ENCODE measurements at places on chromosomes 1 and 21.
A peak's percentile ranks its signal among the peaks of the same experiment; 100 is the strongest.

DNA sequence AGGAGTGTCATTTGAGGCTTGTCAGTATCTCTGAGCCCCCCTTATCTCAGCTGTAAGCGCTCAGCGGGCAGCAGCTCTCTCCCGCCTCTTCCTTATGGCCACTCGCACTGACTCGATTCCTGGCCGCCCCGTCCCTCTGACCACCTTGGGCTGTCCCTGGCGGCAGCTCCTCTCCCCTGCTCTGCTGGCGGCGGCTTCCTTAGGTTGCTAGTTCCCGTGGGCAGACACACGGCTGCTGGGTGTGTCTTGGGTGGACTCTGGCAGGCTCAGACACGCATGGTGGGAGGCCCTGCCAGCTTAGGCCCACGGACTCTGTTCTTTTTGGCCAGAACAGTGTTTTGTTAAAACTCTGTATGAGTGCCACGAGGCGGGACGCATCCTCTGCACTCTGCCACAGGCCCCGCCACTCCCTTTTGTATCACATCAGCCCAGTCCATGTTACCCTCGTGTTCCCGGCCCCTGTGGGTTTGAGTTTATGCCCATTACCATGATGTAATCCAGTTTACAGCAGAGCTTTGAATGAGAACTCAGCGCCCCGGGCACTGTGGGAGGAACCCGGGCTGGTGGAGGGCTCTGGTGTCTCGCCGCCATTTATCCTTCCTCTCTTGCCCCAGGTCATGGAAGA is 45.9 kb downstream of the COQ8A start:
- DNase-seq: no peak

DNA sequence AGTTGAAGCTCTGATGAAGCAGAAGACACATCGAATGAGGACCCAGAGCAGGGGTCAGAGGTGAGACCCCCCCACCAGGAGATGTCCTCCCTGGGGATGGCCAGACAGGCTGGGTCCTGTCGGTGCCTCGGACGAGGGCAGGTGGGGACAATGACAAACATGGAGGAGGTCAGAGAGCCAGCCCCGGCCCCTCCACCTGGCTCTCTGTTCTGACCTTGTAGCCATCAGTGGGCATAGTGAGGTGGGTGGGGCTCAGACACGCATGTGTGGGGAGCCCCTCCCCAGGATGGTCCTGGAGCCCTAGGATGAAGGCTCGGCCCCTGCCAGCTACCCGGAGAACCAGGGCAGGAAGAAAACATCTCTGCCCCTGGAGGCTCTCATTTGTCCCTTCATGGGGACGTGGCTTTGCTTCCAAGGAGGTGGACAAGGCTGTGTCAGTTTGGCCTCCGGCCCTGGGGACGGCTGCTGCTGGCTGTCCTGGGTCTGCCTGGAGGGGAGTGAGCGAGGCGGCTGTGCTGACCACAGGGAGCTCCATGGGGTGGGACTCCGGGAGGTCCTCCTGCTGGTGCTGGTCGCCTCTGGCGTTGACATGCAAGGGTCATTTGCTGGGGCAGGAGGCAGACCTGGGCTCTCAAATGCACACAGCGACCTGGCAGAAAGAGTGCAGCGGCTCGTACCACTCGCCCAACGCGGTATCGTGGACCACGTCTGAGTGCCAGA is 2.6 kb downstream of the KRTAP10-6 start:
- no peak for DNase-seq

GRCh38 chr1:197471248-197471985 is 203.4 kb downstream of the CRB1 start:
- no peak for DNase-seq

DNA sequence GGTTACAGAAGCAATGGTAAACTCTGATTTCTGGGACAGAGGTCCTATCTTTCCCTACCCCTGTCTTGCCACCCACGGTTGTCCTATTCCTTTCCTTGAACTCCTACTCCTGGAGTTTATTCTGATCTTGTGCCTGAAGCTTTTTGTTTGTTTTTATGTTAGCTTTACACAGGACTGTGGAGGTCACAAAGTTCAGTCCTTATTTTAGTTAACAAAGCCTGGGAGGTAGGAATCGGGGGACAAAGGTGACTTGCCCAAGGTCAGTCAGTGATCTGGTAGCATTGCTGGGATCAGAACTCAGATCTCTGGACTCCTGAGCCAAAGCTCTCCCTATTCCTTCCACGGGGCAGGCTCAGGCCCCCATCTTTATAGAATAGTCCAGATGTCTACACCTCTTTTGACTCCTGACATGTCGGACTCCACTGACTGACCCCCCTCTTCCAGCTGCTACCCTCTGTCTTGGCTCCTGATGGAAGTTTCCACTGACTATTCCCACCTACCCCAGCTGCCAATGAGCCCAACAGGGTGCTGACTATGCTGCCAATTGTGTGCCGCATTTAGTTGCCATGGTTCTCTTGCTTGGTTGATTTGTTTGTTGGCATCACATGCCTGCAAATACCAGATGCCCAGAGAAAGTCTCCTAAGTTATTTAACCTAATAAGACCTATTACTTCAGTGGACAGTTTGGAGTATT is 9.9 kb downstream of the F5 start:
- no peak for DNase-seq

- DNase-seq: peak; percentile 58
Measured at GRCh38 chr21:32403201-32403777, 9.2 kb upstream of the EVA1C start.

DNA sequence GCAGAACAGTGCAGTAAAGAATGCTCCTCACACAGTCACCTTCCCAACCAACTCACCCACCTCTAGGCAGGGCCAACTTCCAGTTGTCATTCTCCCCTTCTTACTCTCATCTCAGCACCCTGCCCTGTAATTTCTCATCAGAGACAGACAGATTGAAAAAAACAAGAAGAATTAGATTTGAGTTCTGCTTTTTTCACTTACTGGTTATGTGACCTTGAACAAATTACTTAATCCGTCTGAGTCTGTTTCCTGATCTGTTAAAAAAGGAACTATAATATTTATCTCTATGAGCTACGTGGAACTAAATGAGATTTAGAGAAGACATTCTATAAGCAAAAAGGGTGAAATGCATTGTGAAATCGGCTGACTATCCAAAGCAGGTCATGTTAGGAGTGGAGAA is 330.3 kb downstream of the ZNF326 start:
- no peak for DNase-seq

DNA sequence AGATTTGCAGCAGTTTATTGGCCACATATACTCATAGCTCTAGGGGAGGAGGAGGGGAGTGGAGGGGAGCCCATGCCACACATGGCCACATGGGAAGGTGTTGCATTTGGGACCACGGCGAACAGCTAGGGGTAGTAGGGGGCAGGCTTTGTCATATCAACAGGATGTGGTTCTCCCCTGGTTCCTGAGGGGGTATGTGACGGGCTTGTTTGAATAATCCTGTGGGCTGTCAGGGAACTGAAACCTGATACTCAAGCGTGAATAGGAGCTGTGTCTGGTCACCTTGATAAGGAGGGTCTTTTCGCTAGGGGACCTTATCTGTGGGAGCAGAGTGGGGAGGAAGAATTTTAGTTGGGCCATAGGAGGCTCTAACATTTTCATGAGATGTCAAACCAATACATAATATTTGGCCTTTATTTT is 264.7 kb downstream of the CTH start:
- DNase-seq: peak; percentile 6

DNA sequence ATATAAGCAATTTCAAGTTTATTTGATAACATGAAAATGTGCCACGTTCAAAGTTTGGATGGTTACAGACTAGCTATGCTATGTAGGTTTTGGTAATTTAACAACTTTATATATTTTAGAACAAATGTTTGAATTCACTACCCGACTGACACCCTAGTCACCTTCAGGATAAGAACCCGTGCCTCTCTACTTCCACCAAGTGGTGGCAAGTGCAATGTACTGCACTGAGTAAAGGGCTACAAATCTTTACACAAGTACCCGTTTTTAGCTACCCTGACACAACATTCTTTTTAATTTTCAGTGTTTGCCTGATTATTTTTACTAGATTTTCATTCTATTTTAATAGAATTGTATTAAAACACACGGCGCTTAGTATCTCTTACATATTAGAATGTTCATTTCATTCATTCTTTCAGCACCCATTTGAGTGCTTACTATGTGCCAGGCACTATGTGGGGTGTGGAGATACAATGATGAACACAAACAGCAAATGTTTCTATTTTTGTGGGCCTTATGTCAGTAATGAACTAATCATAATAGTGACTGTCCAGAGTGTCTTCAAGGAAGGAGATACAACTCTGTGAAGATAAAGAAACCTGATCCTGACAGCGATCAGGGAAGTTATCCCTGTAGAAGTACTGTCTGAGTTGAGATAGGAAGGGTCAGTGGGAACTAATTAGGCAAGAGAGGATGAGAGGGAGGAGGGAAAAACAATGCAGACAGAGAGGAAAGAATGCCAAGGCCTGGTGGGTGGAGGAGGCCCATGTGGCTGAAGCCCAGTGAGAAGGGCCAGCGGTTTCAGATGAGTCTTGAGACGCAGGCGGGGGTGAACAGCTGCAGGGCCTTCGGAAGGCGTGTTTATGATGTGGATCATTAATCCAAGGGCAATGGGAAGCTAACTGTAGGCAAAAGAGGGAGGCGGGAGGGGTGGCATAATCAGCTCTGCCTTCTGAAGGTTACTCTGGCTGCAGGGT is 3.8 kb downstream of the LCA5L start:
- DNase-seq: peak; percentile 12

GRCh38 chr1:121413821-121414220 is 229.0 kb downstream of the SRGAP2C start:
- no peak for DNase-seq

DNA sequence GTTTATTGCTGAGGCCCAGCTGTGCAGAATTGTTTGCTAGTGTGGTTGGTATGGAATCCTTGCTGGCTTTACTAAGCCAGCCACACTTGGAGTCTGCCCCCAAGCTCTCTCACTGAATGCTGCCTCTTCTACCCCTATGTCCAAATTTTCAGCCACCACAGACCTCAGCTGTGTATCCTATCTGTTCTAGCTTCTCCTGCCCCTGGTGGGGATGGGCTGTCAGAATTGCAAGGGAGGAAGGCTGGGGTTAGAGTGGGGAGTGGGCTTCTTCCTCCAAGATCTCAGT is 4.4 kb downstream of the NHLH1 start:
- DNase-seq: no peak

DNA sequence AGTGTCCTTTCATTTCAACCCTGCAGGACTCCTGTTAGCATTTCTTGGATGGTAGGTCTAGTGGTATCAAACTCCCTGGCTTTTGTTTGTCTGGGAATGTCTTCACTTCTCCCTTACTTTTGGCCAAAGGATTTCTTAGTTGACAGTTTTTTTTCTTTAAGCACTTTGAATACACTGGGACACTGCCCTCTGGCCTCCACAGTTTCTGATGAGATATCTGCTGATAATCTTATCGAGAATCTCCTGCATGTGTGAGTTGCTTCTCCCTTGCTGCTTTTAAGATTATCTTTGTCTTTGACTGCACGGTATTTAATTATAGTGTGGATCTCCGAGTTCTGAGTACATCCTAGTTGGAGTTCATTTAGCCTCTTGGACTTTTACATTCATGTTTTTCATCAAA is 13.3 kb downstream of the UTS2 start:
- no peak for DNase-seq

- DNase-seq: no peak
Measured at GRCh38 chr21:33157303-33157702, 72.4 kb upstream of the IFNAR2 start.

GRCh38 chr1:1181129-1181937 is 7.7 kb downstream of the TTLL10 start:
- DNase-seq: no peak

DNA sequence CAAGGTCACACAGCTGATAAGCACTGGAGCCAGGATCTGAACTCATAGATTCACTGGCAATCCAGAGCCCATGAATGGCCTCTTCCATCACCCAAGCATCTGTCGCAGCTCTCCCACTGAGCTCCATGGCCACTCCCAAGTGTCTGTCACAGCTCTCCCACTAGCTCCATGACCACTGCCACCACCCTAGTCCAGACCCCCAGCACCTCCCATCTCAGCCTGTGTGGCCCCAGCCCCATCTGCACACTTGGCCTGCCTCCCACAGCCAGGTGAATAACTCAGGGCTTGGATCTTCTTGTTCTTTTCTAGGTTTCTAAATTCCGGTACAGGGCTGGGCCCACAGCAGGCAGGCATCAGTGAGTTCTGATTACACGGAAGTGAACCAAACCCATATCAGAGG is 76.0 kb downstream of the GLIS1 start:
- DNase-seq: no peak

DNA sequence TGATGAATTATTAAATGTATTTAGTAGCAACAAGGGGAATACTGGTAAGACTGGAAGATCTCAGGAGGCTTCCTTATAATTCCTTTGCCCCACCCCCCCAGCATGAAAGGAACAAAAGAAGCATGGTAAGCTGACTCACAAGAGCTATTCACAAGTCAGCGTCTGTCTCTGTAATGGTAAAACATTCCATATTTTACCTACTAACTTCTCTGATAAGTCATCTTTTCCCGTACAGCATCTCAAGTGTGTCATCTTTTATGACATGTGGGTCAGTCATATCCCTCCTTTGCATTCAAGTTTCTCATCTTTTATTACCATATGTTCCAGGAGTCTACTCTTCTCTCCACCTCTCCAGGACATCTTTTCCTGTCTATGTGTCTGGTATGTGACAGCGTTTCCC is 241.3 kb downstream of the PLA2G4A start:
- DNase-seq: no peak

DNA sequence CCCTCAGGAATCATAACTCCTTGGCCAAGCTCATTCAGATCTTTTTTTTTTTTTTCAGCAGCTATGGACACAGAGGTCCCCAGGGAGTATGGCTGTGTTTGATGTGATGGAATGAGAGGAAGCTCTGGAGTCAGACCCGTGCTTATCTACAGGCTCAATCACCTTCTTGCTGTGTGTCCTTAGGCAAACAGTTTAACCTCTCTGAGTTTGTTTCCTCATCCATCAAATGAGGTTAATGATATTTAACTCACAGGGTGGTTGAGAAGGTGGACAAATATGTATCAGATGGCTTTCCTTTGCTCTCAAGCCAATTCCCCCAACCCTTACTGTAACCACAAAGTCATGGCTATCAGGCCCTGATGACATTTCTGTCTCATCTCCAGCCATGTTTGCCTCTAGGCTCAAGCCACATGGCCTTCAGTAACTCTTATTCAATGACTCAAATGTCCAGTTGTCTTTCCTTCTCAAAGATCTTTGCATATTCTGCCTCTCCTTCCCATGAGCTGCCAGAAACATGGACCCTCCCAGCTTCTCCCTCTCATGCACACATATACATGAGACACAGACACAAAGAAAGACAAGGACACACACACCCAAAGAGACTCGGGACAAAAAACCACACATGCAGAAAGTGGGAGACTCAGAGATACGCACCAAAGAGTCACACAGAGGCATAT is 303.5 kb upstream of the KAZN start:
- DNase-seq: no peak

GRCh38 chr1:228767636-228768354 is 32.5 kb downstream of the RHOU start:
- no peak for DNase-seq
